Stimulated activated CD8-positive, alpha-beta memory T cell treated with anti-CD3 and anti-CD28 coated beads, Interleukin-15, amount 100 ng/mL, for 48 hours (primary cell): ENCODE measurements at places on chromosomes 3 and 15.

GRCh38 chr3:39814007-39814406, 4.6 kb downstream of the MYRIP start:
- no peak for DNase-seq

GRCh38 chr3:101873619-101874018, 24.3 kb downstream of the NFKBIZ start:
- DNase-seq, result no peak

GRCh38 chr3:59502806-59503205, 453.0 kb upstream of the CFAP20DC start:
- DNase-seq, result peak; percentile 16

GRCh38 chr3:186281176-186281575, 80.9 kb downstream of the DGKG start:
- DNase-seq, result no peak

- no peak for DNase-seq
These were observed 89.6 kb downstream of the TMEM266 start for GRCh38 chr15:76149291-76149915.

DNA sequence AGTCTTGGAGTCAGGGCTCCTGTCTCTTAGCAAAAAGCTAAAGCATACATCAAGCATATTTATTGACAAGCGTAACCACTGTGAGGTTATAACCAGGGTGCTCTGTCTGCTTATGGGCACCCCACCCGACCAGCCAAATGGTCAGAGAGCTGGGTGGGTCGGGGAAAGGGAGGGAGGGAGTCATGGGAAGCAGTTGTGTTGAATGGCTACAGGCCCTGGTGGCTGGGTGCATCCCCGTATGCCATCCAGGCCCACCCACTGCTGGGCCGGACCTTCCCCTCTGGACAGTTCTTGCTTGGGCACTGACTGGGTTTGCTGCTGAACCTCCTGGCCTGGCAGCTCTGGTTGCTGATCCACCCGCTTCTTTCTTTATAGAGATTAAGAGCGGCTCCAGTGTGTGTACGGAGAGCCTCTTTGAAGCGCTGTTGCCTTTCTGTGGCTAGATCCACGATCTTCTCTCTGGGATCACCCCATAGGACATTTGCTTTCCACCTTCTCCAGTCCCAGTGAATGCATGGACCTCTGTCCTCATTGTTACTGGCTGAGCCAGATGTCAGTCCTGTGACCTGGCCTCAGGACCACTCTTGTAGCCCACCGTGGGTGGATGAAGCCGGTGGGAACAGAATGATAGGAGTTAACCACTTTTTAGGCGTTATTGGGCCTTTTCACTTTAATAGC, 59.6 kb downstream of the SMAD3 start:
- no peak for DNase-seq

GRCh38 chr3:30643763-30644462, 37.5 kb downstream of the TGFBR2 start:
- DNase-seq, result peak; percentile 59

DNA sequence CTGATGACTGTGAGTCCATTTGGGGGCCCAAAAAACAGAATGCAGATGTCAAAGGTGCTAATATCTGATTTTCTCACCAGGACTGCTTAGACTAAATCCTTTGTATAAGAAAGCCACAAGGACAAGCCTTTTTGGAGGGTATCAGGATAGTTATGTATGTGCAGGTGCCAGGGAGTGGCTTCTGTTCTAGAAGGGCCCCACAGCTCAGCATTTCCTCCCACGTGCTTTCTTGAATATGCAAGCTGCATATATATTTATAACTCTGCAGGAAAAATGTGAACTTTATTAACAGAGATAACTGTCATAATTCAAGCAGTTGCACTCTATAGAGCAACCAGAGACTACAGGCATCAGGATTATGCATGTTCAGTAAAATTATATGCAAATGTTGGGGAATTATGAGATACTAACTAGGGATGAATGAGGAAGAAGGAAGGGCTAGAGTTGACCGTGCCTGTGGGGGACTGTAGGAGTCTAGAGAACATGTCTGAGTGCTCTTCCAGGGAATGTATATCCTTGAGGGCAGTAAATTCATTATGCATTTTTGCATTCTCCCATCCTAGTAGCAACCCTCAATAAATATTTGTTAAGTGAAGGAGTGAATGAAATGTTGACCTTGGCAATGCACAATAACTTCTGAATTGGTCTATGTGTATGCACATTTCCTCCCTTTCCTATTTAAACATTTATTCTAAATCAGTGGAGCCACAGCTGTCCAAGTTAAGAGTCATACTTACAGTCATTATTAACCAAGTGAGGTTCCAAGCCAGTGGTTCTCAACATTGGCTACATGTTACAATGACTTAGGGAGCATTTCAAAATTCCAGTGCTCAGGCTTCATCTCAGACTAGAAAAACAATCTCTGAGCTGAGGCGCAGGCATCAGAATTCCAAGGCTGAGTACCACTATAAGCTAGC, 94.8 kb upstream of the ANKRD28 start:
- DNase-seq, result no peak

GRCh38 chr3:118167571-118167970, 867.1 kb downstream of the IGSF11 start:
- DNase-seq, result no peak

GRCh38 chr15:83585601-83586335, 68.2 kb upstream of the ADAMTSL3 start:
- no peak for DNase-seq

GRCh38 chr15:23387621-23388190, 33.2 kb downstream of the GOLGA8S start:
- no peak for DNase-seq

GRCh38 chr3:111859974-111860859, 1.2 kb downstream of the PHLDB2 start:
- peak; percentile 42 for DNase-seq

DNA sequence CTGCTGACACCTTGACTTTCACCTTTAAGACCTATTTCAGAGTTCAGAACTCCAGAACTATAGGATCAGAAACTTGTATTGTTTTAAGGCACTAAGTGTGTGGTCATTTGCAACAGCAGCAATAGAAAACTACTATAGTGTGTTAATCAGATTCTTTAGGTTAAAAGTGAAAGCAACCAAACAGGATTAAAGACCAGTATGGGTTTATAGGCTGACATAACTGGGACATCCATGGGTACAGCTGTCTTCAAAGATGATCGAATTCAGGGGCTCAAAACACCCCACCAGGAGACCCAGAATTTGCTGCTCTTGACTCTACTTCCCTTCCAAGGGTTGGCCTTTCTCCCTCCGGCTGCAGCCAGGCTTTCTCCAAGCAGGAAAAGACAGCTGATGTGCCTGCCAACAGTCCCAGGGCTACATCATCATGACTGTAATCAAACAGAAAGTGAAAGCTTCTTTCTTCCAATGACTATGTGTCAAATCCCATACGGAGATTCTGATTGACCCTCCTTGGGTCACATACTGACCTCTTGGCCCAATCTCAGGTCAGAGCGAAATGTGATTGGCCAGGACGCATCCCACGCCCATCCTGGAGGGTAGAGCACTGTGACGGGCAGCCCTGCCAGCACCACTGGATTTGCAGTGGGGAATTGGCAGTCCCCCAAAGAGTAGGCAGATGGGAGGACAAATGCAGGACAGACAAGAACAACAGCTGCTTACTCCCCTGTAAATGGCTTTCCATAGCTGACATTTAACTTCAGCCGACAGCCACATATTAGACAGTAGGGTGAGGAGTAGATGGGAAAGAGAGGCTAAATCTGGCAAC, 51.4 kb upstream of the RNF7 start:
- DNase-seq, result no peak

DNA sequence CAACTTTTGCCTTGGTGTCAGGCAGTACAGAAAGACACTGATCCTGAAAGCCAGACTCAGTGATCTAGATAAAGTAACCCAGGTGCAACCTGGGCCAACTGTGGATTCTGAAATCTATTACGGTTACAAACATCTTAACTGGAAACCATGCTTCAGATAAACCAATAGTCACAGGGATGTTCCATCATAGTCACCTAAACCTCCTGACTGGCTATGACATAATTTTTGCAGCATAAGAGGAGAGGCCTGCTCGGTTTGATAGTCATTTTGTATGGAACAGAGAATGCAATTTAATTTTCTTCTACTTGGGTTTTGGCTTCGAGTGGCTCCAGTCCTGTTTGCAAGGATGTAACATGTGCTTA, 3.7 kb downstream of the SLCO3A1 start:
- no peak for DNase-seq

- DNase-seq, result no peak
These were observed 398.1 kb downstream of the NSUN3 start for GRCh38 chr3:94460931-94461330.

- no peak for DNase-seq
These were observed 33.5 kb downstream of the COPS2 start for GRCh38 chr15:49121901-49122300.

DNA sequence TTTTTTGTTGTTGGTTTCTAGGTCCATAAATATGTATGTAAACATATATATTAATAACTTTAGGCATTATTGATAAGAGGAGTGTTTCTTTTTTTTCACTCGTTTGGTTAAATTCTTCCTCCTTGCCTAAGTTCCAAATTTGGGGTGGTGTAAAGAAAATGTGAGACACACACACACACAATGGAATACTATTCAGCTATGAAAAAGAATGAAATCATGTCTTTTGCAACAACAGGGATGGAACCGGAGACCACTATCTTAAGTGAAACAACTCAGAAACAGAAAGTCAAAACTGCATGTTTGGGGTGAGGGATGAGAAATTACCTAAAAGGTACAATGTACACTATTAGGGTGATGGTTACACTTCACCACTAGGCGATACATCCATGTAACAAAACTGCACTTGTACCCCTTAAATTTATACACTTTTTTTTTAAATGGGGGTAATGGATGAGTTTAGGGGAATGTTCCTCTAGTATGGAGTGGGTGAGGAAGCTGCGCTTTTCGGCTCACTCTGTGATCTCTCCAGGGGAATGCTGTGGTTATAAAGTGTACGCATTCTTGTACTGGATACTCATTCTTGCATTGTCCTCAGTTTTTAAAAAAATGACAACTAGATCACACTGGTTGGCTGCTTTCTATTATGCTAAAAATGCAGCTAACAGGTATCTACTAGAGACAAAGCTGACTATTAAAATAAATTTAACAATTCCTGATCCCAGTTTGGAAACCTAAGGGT, 50.8 kb upstream of the PPARG start:
- DNase-seq, result no peak

GRCh38 chr3:194767446-194768207, 81.9 kb downstream of the FAM43A start:
- no peak for DNase-seq

GRCh38 chr3:138835397-138835757, 649 bp upstream of the PIK3CB start:
- no peak for DNase-seq

- DNase-seq, result no peak
These were observed 435 bp downstream of the SLC35G2 start for GRCh38 chr3:136819392-136819730.

- no peak for DNase-seq
These were observed 69.6 kb downstream of the ATP10A start for GRCh38 chr15:25793354-25794050.

GRCh38 chr3:112979244-112979832, 4.4 kb upstream of the CD200R1 start:
- no peak for DNase-seq

DNA sequence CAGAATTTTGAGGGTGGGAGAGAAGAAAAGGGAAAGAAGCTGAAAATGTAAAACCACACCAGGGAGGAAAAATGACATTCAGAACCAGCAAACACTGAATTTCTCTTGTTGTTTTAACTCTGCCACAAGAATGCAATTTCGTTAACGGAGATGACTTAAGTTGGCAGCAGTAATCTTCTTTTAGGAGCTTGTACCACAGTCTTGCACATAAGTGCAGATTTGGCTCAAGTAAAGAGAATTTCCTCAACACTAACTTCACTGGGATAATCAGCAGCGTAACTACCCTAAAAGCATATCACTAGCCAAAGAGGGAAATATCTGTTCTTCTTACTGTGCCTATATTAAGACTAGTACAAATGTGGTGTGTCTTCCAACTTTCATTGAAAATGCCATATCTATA, 15.5 kb downstream of the GREM1 start:
- DNase-seq, result no peak

DNA sequence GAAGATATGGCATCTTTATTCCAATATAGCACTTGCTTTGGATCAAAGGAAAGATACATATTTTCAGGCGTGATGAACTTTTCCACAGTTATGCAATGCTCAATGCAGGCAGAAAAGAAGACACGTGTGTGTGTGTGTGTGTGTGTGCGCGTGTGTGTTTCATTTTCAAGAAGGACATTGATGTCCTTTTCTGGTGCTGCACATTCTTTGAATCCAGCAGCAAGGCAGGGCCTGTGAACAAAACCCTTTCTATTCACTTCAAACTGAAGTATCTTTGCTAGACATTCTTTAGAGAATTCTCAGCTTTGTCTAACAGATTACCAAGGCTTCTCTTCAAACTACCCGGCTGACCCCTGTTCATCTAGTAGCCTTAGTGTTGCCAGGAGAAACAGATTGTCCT, 124.6 kb downstream of the CD47 start:
- no peak for DNase-seq

DNA sequence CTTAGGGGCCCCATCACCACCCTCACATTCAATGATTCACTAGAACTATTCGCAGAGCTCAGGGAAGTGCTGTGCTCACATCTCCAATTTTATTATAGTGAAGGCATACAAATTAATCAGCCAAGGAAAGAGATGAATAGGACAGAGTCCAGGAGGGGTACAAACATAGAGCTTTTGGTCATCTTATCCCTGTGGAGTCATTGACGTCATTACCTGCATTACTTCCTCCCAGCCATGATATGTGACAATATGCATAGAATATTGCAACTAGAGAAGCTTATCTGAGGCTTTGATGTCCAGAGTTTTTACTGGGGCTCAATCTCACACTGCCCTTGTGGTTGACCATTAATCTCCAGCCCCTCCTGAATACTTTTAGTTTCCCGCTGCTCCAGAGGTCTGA, 1.5 kb downstream of the IQCH start:
- DNase-seq, result no peak

DNA sequence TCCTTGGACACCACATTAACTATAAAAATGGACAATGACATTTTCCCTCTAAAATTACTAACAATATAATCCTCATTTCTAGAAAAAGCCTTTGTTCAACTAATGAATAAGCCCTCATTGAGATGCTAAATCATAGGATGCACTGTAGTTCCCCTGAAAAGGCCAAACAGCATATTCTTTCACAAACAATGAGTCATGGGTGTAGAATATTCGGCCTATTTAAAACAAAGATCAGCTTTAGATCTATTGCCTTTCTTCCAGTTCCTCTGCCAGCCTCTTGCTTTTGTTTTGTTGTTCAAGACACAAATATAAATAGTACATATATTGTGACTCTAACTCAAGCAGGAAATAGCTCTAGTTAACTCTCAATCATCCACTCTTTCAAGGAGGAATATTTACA, 82.5 kb downstream of the ADAM10 start:
- DNase-seq, result no peak

- DNase-seq, result no peak
These were observed 105.7 kb downstream of the PPP2R3A start for GRCh38 chr3:136070953-136071949.

- DNase-seq, result no peak
These were observed 176.5 kb upstream of the KCNMB2 start for GRCh38 chr3:178359728-178360127.
